ENCODE measurements at places on chromosomes 13 and 19.

- no peak for DNase-seq
These were observed 18.8 kb upstream of the GTF3A start for GRCh38 chr13:27405546-27406134.

GRCh38 chr13:33099860-33100259 lies 83.6 kb downstream of the KL start:
- no peak for DNase-seq

DNA sequence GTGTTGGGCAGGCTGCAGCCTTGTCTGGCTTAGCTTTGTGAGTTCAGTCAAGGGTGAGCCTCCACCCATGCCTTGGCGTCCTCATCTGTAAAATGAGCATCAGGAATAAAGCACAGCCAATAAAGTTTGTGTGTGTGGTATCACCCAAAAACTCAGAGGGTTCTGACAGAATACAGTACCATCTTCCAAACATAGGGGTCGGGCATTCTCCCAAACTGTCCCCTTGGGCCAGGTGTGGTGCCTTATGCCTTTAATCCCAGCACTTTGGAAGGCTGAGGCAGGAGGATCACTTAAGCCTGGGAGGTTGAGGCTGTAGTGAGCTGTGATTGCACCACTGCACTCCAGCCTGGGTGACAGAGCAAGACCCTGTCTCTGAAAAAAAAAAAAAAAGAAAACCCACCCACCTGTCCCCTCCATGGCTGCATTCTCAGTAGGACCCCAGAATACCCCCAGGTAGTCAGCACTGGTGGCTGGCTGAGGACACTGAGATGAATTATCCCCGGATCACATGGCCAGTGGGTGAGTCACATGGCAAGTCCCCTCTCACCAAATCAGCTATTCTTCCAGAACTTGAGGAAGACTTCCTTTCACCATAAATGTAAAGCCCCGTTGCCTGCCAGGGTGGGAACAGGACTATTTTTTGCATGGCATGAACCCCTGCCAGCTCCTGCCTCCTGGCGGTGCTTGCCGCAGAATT lies 18.6 kb downstream of the POP4 start:
- no peak for DNase-seq

- DNase-seq: no peak
These were observed 10.1 kb downstream of the MIER2 start for GRCh38 chr19:334296-335071.

- no peak for DNase-seq
These were observed 400.5 kb downstream of the KLF12 start for GRCh38 chr13:73733706-73734105.

DNA sequence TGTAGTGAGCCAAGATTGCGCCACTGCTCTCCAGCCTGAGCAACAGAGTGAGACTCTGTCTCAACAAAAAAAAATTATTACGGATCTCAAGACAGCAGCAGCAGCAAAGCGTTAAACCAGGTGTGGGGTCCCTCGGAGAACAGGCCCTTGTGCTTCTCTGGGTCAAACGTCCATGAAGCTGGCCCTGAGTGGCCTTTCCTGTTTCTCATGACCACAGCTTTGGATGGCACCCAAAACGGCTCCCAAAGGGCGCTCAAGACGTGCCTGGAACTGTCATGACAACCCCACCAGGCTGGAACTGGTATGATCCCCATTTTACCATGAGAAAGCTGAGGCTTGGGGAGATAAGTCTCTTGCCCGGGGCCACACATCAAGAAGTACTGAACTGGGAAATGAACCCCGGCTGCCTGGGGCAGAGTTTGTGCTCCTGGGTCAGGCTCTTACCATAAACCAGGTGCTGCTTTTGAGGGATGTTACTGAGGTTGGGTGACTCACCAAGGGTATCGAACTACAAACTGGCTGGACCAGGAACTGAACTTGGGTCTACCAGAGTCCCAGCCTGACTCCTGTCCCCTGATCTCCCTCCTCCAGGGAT lies 11.6 kb upstream of the SAMD1 start:
- DNase-seq: no peak

GRCh38 chr13:31350560-31350959 lies 150.8 kb downstream of the B3GLCT start:
- no peak for DNase-seq

- DNase-seq: no peak
These were observed 61.8 kb downstream of the MRPL57 start for GRCh38 chr13:21238267-21238666.

GRCh38 chr13:52109116-52109670 lies 19.7 kb downstream of the NEK5 start:
- no peak for DNase-seq

- no peak for DNase-seq
These were observed 5.8 kb downstream of the KDELR1 start for GRCh38 chr19:48385461-48386087.

DNA sequence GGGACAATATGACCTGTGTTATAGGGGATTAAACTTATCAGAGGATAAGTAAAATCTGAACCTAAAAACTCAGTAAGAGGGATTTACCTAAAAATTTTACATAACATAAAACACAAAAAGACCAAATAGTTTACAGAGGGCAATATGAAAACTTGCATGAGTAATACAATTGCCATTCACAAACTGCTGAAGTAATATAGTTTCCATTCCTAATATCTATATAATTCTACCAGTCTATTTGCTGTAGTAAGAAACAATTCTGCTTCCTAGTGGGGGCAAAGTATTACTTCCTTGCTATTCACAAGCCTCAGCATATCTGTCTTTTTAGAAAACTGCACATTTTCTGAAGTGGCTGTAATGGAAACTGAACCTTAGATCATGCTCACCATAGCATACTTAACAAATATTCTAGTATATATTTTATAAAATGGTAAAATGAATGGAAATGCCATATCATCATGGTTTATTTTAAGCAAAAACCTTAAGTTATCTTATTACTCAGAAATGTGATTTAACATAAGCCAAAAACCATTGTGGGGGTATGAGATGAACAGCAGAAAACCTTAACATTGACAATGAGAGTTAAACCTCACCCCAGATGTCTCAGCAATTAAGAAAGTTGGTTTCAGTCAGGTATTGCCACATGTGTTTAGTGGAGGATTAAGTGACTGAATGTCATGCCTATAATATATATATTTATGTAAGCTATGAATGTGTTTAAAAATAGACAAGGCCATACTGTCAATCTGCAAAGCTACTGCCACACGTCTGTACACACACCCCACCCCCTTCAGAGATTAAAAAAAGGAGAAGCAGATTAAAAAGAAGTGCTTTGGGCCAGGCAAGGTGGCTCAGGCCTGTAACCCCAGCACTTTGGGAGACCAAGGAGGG lies 136.8 kb downstream of the MIPEP start:
- peak; percentile 41 for DNase-seq

GRCh38 chr19:6570764-6571163 lies 20.2 kb downstream of the CD70 start:
- no peak for DNase-seq

GRCh38 chr13:88369866-88370265 lies 698.7 kb downstream of the SLITRK5 start:
- DNase-seq: no peak
